Naive thymus-derived CD8-positive, alpha-beta T cell (primary cell): ENCODE measurements at places on chromosomes 13 and 19. TPM values are rescaled to one million over a fixed set of nuclear protein-coding genes. Genes with fewer than 3 reads are reported as not detected.
A peak's percentile ranks its signal among the peaks of the same experiment; 100 is the strongest.

DNA sequence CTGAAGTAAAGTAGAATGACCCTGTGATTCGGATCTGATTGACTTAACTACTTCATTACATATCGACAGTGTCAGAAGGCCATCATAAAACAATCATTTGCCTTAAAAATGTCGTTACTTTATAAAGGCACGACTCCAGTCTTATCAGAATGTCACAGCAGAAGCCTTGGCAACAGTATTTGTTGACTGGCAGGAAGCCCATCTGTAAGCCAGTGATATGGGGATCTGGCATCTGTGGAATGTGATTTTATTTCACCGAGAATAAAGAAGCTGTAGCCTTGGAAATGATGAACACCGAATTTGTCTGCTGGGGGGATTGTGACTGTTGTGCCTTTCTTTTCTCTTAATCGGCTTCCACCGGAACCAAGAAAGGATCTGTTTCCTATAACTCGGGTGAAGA lies 362.5 kb downstream of the TDRD3 start:
- DNase-seq: no peak

The CEACAM1 gene
- 1.4 TPM for polyA plus RNA-seq

The INSL3 gene
- 3.0 TPM for polyA plus RNA-seq

The CACNG8 gene
- not detected for polyA plus RNA-seq

- peak; percentile 65 for DNase-seq
These were observed 69.6 kb downstream of the ARHGEF7 start for GRCh38 chr13:111184458-111185401.

DNA sequence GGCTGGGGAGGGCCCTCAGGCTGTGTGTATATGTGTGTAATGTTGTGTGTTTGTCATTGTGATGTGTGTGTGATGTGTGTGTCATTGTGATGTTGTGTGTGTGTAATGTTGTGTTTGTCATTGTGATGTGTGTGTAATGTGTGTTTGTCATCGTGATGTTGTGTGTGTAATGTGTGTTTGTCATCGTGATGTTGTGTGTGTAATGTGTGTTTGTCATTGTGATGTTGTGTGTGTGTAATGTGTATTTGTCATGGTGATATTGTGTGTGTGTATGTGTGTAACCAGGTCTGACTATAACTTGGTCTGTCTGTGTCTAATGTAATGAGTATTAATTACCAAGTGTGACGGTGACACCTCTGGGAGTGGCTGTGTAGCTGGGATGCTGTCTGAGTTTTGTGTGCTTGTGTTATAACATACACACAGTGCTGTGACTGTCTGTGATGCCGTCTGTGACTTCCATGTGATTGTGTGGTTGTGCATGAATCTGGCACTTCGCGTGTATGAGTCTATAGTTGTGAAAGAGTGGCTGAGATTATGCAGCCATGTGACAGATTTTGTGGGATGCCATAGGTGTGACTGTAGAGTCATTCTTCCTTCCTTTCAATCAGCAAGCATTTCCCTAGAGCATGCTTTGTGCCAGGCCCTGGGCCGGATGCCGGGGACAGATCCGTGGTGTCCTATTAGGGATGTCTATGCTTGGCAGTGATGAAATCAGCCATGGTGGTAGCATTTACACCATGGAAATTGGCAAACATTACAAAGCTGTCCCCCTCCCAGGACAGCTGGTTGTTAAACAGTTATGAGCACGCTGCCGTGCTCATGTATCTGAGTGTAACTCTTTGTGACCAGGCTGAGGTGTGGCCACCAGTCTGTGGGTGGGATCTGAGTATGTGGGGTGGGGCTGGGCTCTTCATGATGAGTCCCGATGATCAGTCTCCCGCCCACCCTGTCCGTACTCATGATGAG lies 6.4 kb downstream of the TNFSF14 start:
- no peak for DNase-seq
